ENCODE measurements at places on chromosomes 4 and X. TPM values are rescaled to one million over a fixed set of nuclear protein-coding genes. Genes with fewer than 3 reads are reported as not detected.

Gene SPANXA1
- not detected for total RNA-seq

Gene SCRG1
- 61.8 TPM for total RNA-seq

Gene TMEM271
- total RNA-seq = not detected

Gene TEX13B
- not detected for total RNA-seq

Gene ARHGEF9
- total RNA-seq = 94.0 TPM

Gene DIPK2B
- 27.6 TPM for total RNA-seq

Gene SEPTIN6
- 22.3 TPM for total RNA-seq

Gene ADAM29
- not detected for total RNA-seq

Gene RAB33A
- 12.7 TPM for total RNA-seq

Gene FAM9B
- not detected for total RNA-seq

Gene OCIAD2
- 7.9 TPM for total RNA-seq

Gene LAGE3
- 10.2 TPM for total RNA-seq

Gene SPINK2
- not detected for total RNA-seq

Gene SMS
- 47.0 TPM for total RNA-seq

Gene GSPT2
- 7.6 TPM for total RNA-seq

Gene TMEM156
- 0.29 TPM for total RNA-seq

Gene LGI2
- 26.9 TPM for total RNA-seq
